Activated CD8-positive, alpha-beta memory T cell treated with anti-CD3 and anti-CD28 coated beads for 4 hours (primary cell): ENCODE measurements at places on chromosomes 6 and 20.

DNA sequence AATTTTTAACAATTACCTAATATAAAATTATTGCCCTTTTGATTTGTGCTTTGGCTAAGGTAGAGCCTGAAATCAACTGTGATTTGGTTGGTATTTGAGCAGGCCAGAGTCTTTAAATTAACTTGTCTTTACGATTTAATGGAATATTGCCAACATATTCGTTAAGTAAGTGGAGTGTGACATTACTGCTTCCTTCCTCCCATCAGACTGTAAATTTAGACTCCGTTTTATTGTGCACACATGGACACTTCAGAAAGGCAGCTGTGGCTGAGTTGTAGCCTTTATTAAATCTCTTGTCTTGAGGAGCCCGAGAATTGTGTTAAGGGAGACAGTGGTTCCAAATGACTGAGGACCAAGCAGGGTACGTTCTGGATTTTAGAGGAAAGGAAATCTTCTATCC is 57.4 kb downstream of the CAP2 start:
- DNase-seq, result no peak

GRCh38 chr20:63191400-63191799 is 24.5 kb downstream of the YTHDF1 start:
- no peak for DNase-seq

DNA sequence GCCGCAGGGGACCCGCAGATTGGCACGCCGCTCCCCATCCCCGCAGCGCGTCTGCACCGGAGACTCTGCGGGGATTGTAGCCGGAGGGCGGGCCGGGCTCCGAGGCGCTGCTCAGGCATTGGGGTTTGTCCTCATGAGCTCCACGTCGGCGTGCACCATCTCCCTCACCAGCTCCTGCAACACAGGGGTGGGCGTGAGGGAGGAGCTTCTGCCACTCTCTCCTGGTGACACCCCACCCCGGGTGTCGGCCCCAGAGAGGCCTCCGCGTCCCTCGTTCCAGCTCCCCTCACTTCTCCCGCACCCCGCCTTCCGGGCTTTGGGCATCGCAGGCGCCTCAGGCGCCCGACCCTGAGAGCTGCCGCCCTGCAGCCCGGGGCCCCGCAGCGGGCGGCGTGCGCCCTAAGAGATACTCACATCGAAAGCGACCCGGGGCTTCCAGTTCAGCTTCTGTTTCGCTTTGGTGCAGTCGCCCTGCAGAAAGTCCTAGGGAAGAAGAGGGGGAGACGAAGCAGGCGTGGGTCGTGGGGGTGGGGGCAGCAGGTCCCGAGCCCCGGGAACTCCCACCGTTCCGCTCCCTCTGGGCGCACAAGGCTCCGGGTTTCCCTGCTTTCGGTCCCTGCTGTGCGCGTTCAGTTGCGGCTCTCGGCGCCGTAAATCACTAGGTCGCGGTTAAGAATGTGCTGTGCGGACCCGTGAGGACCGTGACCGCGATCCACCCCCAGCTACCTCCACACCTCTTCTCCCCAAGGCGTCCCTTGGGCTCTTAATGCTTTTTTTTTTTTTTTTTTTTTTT is 14.5 kb downstream of the FOXC1 start:
- no peak for DNase-seq

GRCh38 chr6:168634541-168635328 is 193.8 kb downstream of the SMOC2 start:
- no peak for DNase-seq

GRCh38 chr6:155561257-155561965 is 105.8 kb upstream of the NOX3 start:
- DNase-seq, result no peak

- no peak for DNase-seq
Measured at GRCh38 chr6:153442096-153442495, 311.0 kb upstream of the RGS17 start.

DNA sequence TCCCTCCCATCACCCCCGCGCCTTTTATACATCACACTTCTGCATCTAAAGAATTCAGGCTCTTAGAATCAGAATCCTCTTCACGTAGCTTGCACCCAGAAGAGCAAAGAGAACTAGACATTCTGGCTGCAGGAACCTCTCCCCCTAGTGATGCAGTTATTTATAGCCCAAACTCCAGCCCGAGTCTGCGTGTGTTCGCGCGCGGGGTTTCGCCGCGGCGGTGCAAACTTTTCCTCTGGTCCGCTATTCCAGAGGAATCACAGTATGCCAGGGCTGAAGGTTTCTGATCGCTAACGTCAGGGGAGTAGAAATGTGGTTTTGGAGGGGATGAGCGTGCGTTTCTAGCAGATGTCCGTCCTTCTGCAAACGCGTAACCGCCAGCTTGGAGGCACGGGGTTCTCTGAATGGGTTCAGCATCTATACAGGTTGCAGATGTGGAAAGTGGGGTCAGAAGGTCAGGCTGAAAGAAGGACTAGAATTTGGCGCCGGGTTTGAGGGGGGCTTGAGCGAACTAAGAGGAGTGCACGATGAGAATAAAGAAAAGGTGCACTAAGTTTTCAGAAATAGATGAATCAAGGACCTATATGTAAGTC is 1.8 kb downstream of the EPHA7 start:
- no peak for DNase-seq

DNA sequence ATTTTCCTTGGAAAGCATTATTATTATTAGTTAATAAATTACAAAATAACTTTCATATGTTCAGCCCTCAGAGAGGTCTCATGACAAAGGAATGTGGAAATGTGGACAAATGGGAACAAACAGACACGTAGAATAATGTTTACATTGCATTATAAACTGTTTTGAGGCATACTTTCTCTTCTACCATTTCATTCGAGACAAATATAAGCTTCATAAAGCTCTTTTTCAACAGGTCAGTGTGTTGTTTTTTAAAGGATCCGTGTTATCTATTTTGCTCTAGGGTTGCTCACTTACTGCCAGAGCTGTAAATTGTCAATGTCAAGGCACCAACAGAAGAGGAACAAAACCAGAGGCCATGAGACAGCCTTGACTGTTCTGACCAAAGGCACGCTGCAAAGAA is 256.8 kb downstream of the PHACTR1 start:
- DNase-seq, result no peak

DNA sequence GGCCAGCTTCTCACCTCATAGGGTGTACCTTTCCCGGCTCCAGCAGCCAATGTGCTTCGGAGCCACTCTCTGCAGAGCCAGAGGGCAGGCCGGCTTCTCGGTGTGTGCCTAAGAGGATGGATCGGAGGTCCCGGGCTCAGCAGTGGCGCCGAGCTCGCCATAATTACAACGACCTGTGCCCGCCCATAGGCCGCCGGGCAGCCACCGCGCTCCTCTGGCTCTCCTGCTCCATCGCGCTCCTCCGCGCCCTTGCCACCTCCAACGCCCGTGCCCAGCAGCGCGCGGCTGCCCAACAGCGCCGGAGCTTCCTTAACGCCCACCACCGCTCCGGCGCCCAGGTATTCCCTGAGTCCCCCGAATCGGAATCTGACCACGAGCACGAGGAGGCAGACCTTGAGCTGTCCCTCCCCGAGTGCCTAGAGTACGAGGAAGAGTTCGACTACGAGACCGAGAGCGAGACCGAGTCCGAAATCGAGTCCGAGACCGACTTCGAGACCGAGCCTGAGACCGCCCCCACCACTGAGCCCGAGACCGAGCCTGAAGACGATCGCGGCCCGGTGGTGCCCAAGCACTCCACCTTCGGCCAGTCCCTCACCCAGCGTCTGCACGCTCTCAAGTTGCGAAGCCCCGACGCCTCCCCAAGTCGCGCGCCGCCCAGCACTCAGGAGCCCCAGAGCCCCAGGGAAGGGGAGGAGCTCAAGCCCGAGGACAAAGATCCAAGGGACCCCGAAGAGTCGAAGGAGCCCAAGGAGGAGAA is 10.5 kb downstream of the GNAS-AS1 start:
- no peak for DNase-seq

GRCh38 chr6:6390849-6391602 is 70.6 kb upstream of the F13A1 start:
- DNase-seq, result no peak
